ENCODE measurements at places on chromosomes 3 and 15.

DNA sequence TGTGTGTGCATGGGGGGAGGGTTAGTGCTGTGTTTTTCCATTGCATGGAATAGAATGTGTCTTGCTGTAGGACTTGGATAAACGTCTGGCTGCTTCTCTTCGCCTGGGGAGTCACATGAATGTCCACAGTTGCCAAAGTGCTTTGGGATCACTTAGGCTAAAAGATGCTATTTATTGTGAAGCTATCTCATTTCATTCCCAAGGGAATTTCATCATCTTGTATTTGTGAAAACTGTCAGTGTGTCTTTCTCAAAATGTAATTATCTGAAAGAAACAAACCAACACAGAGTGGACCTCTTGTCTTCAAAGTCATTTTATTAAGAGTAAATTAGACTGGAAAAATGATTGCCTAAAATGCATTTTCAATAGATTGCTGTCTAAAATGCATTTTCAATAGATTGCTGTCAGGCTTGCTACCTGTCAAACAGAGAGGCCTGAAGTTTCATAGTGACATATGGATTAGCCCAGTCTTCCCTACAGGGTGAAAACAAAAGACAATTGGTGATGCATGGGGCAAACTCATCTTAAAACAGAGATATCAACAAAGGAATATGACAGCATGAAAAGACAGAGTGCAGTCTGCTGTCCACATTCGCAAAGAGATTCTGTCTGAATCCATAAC is 117.1 kb upstream of the GOLIM4 start:
- DNase-seq, result no peak

DNA sequence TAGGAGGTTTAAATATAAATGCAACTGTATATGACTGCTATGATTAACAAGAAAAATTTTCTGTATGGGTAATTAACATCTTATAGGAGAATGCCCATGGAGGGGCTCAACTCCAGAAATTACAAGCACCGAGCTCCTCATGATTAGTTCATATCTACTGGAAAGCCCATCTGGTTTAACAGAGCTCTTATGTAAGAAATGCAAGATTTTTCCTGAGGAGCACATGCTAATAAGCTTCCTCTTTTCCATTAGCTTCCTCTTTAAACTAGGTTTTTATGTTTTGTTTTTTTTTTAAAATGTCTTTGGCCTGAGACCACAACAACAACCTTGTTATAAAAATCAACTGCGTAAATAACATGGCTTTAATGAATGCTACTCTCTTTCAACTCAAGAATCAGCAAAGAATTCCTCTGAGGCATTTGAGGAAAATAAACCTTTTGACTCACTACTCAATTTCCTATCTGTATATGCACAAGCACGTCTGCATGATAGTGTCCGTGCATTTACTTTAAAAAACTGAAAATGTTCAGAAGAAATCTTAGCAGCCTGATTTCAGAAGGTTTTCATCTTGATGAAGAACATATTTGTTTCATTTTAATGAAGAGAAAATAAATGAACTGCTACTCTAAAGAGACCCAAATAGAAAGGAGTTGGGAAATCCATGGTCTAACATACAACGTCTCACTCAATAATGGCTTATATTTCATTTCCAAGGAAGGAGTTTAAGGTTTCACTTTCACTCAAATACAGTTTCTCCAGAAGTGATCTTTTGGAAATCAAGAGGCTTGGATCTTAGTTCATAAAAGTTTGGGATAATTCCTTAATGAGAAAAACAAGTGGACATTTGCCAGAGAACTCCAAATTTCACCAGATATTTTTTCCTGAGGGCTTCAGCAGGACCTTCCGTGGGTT is 180.8 kb downstream of the KCNAB1 start:
- no peak for DNase-seq

- no peak for DNase-seq
These were observed 670 bp upstream of the ISLR start for GRCh38 chr15:74172701-74173379.

GRCh38 chr15:48703544-48703943 is 58.0 kb upstream of the FBN1 start:
- DNase-seq, result no peak

DNA sequence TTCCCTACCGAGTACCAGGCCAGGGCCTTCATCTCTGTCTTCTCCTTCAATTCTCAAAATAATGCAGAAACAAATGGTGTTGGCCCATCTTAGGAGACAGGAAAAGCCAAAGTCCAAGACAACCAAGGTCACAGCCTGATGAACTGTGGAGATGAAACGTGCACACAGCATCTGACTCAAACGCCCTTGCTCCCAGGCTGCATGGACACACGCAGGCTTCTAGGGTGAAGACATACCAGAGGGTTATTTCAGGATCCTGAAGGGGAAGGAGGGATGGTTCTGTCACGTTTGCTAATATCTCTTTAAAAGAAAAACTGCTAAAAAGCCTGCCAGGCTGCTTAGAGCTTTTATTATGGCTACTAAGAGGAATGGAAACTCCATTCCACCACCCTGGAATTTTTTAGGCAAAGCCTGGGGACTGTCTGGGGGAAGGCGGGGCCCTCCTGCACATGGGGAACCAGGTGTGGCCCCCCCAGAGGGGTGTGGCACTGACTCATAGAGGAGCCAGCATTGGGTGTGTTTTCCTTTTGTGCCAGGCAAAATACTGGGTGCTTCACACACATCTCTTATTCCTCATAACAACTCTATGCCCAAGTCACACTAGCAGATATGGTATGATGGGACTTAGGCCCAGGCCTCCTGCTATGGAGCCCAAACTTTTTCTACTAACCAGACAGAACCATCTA is 62.9 kb downstream of the UMPS start:
- DNase-seq, result no peak

DNA sequence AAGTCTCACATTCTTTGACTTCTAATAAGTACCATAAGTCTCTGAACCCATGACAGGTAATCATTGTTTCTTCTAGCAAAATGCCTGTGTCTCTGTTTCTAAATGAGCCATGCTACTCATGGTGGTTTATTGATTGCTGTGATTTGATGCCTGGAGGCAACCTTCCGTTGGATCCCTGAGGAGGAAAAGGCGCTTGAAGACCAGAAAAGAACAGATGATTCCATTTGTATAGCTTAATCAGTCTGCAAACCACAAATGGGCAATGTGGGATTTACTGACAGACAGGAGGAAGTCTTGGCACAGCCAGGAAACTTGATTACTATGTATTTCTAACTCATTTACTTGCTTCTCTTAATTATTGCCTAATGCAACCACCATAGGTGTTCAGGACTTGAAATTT is 103.1 kb upstream of the MRPL3 start:
- DNase-seq, result no peak

DNA sequence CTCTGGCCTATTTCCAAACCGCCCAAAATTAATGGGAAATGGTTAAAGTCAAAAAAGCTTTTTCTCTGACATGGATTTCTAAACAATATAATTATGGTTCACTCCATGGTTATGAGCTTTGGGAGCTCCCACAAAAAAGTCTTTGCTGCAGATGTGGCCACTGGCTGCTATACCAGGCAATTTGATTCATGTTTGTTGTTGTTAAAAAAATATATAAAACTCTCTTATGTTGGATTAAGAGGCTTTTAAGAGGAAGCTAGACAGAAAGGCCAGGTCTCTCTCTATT is 258.6 kb downstream of the TIGIT start:
- DNase-seq, result no peak

- no peak for DNase-seq
These were observed 233.9 kb upstream of the CADM2 start for GRCh38 chr3:84724877-84725276.

GRCh38 chr3:182412066-182412465 is 381.2 kb upstream of the ATP11B start:
- no peak for DNase-seq

- DNase-seq, result no peak
These were observed 1.5 kb upstream of the FBXO22 start for GRCh38 chr15:75902129-75902557.

DNA sequence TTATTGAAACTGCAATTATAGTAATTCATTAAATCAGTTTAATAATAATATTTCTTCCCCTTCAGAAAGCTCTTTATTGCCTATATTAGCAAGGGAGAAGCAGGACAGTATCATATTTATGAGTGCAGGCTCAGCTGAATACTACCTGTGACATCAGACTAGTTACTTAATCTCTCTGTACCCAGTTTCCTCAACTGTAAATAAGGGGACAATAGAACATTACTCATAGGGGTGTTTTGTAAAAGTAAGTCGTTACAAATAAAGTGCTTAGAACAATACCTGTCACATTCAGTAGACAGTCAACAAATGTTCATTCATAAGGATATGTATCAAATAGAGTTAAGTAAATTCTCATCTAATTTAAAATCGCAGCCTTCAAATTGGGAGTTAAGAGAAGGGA is 12.1 kb upstream of the VPS39 start:
- no peak for DNase-seq

- DNase-seq, result no peak
These were observed 50.2 kb downstream of the TGM4 start for GRCh38 chr3:44924457-44925084.

- DNase-seq, result no peak
These were observed 6.7 kb downstream of the LMOD3 start for GRCh38 chr3:69115731-69116130.

DNA sequence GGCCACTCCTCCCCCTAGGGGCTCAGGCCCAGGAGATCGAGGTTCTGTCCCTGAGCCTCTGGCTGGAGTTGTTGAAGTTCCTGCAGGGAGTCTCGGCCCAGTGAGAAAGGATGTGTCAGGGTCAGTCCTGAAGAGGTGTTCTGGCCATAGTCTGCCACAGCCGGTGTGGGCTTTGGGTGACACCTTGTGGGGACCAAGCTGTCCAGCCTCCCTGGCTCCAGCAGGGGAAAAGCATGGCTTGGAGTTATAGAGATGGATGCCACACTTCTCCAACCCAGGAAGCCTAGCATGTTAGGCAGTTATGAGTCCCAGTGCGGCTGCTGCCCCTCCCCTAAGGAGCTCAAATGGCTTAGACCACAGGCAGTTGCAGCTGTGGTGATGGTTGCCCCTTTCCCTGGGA is 945.6 kb upstream of the GBE1 start:
- DNase-seq, result no peak

- no peak for DNase-seq
These were observed 97.3 kb upstream of the C2CD4B start for GRCh38 chr15:62262305-62262941.

DNA sequence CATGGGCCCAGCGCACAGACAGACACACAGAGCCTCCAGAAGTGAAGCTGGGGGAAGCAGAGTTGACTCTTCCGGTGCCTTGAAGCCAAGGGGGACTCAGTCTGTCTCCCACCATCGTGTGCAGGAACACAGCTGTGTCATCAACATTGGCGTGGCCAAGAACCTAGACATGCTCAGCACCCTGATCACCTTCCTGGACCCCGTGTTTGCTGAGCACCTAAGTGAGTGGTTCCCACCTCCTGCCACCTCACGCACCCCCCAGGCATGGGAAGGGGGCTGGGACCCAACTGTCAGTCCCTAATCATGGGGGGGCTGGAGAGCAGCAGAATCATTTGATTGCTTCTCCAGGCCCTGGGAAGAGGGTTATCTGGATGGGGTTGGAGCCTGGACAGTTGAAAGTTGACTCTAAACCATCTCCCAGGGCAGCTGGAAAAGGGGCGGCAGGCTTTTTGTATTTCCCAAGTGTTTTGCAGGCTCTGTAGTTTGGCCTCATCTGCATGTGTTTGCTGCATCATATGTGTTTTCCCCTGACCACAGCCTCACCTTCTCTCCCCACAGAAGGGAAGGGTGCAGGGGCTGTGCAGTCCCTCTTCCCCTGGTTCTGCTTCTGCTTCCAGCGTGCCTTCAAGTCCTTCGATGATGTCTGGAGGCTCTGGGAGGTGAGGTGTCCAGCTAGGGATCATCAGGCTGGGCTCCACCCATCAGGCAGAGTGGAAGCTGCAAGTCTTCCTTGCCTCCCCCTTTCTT is 12.8 kb downstream of the TBC1D21 start:
- no peak for DNase-seq

DNA sequence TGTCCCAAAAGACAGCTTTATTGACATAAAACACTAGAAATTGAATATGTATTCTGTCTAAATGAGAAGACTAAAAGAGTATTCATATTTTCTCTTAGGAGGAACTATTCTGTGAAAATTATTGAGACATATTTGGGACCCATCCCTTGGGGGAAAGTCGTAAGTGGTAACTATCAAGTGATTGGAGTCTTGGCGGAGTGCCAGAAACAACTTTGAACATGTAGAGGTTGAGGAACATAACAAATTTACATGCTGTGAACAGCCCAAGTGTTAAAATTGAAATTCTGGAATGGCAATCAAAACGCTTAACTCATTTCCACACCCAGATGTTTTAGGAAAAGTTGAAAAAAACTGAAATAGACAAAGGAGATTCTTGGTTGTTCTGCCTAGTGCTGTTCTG is 1034.6 kb downstream of the NSUN3 start:
- no peak for DNase-seq

GRCh38 chr15:99050328-99050980 is 42.9 kb upstream of the PGPEP1L start:
- DNase-seq, result no peak

GRCh38 chr3:62052331-62052730 is 321.0 kb downstream of the FEZF2 start:
- no peak for DNase-seq

GRCh38 chr3:99683876-99684275 is 45.5 kb downstream of the COL8A1 start:
- DNase-seq, result no peak

DNA sequence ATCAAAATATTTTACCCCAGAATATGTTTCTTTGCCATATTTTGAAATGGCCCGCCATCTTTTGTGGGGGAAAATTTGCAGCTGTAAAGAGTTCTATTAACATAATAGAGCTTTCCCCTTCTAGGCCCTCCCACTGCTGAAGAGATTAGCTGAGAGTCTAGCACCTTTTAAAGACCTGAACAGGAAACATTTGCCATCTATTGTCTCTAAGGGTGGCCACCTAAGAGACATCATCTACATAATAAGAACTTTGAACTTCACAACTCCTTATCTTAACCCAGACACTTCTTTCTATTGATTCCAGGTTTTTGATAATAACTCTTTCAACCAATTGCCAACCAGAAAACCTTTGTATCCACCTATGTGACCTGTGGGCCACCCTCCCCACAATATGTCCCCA is 54.7 kb upstream of the TRPM1 start:
- no peak for DNase-seq

GRCh38 chr3:174495928-174496327 is 363.2 kb upstream of the NAALADL2 start:
- no peak for DNase-seq

DNA sequence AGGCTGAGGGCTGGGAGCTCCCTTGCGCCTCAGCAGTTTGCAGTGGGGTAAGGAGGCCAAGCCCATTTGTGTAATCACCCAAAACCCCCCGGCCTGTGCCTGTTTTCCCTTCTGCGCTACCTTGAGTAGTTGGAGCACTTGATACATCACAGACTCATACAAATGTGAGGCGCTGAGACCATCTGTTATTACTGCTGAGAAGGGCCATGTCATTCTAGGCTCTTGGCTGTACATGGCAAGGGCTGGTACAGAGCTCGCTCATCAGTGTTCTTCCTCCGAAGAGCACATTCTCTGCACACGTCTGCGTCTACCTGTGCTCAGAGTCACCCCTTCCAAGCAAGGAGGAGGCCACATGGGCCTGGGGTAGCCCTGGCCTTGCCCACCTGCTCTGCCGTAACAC is 9.3 kb downstream of the PLA2G4B start:
- no peak for DNase-seq
